Right kidney (tissue), 9 donors: ENCODE measurements at places on chromosomes 3 and 15.

GRCh38 chr3:141076797-141077571, 25.8 kb downstream of the SPSB4 start:
- DNase-seq: peak; percentile 69

DNA sequence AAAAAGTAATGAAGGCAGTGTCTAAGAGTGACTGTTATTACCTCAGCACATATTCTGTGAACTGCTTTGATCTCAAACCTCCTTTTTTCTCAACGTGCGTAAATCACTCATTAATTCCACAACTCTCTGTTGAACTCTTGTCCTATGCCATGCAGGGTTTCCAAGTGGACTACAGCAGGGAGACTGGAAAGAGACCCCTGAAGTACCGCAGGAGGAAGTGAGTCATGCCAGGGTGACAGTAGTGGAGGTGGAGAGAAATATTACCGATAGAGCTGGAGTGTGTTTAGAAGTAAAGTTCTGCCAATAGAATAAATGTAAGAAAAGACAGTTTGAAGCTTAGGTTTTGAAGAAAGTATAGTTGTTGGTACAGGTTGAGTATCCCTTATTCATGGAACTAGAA, 908.9 kb downstream of the ROBO1 start:
- no peak for DNase-seq

GRCh38 chr15:55007561-55007960, 189.2 kb downstream of the RSL24D1 start:
- no peak for DNase-seq

DNA sequence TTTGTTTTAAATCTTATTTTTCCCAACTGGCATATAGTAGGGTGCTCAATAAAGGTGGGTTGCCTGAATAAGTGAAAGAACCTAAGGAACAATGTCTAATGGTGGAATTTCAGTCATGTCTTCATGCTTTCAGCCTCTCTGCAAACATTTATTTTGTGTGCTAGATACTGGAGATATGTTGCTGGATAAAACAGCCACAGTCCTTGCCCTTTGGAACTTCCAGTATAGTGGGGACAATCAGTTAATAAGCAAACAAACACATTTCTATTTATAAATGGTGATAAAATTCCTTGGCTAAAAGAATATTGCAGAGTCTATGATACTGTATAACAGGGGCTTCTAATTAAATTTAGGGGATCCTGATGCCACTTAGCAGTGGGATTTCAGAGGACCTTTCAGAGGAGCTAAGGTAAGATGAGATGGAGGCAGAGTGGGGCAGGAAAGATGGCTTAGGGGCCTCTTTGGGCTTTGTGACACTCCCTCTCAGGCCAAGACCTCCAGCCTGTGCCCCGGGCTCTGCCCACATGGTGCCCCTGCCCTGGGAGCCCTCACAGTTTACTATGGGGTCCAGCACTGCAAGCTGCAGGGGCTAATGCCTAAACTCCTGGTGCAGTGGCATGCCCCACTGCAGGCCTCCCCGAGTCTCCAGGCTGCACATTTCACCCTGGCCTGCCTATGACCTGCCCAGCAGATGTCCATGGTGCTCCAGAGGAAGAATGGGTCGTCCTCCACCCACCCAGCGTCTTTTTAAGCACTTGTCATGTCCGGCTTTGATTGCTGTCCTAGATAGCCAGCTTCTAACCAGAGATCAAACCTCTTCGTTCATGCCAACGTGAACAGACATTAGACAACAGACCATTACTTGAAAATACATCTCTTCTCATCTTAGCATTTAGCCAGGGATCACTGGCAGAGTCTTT, 61.6 kb upstream of the PRR23C start:
- no peak for DNase-seq

DNA sequence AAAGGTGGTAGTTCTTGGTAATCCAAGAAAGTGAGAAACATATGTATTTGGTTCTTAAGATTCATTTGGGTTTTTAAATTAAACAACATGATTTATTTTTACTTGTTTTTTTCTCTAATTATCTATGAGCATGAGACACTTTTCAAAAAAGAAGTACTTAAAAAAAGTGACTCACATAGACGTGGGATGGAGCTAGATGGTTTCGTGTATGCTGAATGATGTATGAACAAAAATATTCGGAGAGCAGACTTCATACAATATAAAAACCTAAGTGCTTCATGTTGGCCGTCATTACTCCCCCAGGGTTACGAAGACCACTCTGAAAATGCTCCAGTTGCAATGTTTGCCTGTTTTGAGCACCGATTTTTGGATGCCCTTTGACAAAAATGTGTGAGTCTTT, 90.9 kb downstream of the RORA start:
- DNase-seq: no peak

- no peak for DNase-seq
Observed at GRCh38 chr3:17094551-17094950, 209.8 kb downstream of the PLCL2 start.

GRCh38 chr3:166986000-166986399, 394.1 kb downstream of the ZBBX start:
- DNase-seq: no peak

DNA sequence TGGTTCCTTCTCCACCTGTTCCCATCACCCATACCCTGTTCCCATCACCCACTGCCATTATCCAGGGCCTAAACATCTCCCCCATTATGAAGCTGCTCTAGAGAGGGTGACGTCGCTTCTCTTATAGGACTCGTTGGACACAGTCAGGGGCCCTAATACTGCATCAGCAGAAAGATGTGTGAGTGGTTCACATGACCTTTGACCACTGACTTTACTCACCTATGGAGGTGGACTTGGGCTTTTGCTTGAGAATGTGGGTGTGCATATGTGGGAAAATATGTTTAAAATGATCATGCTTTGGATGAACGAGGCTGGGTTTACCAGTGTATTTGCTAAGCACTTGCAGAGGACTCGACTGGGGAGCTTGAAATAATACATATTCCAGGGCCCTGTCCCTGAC, 26.8 kb downstream of the RBP2 start:
- no peak for DNase-seq

DNA sequence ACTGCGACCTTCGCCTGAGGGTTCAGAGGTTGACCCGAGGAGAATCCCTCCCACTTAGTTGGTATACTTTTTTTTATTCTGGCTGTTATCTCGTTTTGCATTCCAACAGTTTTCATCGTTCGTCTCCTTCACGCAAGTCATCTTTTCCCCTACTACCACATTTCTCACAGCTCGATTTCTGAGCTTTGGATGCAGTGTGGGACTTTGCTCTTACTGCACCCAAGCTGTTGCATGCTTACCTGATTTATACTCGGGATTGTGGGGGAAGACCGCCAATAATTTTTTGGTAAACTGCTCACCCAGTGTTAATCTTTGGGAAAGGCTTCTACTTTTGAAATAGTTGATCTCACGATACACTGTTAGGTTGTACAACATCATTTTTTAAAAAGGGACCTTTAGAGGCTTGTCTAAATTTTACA, 702 bp downstream of the TBC1D23 start:
- no peak for DNase-seq

DNA sequence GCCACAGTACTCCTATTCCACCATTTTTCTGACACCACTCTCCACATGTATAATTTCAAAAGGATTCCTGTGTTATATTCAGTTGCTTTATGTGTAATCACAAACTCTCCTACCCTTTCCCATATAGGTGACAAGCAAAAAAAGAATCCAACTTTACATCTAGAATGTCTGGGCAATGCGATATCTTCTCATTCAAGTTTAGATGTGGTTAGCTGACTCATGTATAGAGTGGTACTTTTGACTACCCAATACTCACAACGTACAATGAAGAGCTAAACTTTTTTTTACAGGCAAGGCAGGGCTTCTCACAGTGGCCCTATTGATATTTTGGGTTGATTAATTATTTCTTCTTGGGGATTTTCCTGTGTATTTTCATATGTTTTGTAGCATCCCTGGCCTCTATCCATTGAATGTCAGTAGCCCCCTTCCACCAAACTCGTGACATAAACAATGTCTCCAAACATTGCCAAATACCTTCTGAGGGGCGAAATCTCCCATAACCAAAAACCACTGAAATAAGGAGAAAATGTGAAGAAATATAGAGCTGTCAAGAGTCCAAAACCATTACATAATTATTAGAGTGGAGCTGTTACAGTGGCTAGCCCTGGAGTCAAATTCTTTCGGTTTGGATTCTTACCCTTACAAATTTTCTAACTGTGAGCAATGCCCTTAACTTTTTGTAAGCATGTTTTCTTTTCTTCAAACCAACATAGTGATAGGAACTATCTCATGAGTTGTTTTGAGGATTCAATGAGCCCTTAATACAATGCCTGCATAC, 342.6 kb downstream of the NSUN3 start:
- DNase-seq: no peak

DNA sequence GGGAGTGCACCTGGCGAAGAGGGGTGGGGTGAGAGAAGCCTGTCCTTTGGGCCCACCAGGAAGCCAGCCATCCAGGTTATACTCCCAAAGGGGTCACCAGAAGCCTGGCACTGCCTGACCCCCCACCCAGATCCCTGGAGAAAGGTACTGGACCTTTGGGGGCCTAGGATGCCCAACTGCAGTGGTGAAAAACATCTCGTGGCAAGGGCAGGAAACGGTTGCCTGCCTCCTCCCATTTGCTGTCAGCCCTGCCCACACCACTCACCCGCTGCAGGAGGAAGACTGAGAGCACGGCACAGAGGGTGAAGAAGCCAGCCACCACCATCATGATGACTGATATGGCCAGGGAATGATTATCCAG, 2.2 kb upstream of the ULK3 start:
- no peak for DNase-seq

DNA sequence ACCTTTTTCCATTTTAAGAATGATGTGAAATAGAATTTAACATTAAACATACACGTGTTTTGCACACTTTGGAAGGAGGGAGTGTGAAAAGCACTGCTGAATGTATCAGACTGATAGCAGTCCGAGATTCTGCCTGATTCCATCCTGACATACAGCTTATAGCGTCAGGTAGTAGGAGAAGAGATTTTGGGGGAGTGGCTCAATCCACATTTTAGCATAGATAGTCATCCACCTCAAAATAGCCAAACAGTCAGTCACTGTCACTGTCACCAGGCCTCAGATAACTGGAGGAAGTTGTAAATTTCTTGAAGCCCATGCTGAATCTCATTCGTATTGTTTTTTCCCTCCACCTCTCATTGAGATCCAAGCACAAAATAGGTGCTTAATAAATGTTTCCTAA, 35.4 kb upstream of the ARHGEF26 start:
- DNase-seq: no peak

DNA sequence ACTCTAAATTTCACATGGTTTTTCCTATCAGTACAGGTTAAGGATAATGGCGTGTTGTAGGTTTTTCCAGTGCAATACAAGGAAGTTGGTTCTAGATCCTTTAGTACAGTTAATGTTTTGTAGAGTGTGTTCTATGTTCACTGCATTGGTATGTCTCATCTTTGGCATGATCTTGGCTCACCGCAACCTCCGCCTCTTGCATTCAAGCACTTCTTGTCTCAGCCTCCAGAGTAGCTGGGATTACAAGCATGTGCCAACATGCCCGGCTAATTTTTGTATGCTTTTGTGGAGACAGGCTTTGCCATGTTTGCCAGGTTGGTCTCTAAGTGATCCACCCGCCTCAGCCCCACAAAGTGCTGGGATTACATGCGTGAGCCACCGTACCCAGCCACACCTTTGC, 30.4 kb downstream of the SNRPN start:
- no peak for DNase-seq

DNA sequence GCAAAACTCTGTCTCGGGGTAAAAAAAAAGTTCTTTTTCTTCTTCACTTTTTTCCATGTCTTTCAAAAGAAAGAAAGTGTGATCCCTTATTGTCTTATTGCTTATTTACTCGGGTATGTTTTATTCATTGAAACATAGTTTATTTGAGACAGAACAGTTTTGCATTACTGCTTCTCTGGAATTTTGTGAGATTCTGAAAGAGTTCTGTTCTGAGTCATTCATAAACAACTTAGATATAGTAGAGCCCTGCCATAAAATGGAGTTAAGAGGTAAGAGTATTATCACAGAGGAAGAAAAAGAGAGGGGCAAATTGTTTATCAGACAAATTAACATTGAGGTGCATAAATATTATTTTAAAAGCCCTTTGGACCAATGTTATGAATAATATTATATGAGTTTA, 522.2 kb downstream of the ROBO2 start:
- no peak for DNase-seq

DNA sequence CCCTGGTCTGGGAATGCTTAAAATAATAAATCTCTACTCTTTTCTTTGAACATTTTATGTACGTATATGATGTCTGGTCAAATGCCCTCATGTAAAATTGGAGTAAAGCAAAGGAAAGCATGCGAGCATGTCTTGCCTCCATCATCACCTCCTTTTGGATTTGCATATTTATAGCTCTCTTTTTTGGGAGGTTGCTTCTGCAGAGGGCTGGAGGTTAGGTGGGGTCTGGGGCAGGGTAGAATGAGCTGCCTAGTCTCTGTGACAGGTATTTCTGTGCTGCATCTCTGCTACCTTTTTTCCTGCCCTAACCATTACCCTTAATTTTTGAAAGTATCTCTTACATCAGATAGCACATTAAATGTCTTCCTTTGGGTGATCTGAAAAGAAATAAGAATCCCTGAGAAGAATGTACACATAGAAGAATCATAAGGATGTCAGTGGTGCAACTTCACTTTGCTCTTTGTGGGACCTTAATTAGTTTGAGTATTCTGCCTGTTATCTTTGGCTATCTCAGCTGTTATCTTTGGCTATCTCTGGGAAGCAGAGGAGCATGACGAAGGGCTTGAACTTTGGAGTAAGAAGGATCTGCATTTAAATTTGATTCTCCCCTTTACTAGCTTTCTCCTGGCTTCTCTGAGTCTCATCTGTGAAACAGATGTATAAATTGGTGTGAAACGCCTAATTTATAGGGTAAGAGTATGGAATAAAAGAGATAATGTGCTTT, 40.2 kb downstream of the PPM1L start:
- DNase-seq: no peak

GRCh38 chr3:85571835-85572234, 613.0 kb downstream of the CADM2 start:
- no peak for DNase-seq

DNA sequence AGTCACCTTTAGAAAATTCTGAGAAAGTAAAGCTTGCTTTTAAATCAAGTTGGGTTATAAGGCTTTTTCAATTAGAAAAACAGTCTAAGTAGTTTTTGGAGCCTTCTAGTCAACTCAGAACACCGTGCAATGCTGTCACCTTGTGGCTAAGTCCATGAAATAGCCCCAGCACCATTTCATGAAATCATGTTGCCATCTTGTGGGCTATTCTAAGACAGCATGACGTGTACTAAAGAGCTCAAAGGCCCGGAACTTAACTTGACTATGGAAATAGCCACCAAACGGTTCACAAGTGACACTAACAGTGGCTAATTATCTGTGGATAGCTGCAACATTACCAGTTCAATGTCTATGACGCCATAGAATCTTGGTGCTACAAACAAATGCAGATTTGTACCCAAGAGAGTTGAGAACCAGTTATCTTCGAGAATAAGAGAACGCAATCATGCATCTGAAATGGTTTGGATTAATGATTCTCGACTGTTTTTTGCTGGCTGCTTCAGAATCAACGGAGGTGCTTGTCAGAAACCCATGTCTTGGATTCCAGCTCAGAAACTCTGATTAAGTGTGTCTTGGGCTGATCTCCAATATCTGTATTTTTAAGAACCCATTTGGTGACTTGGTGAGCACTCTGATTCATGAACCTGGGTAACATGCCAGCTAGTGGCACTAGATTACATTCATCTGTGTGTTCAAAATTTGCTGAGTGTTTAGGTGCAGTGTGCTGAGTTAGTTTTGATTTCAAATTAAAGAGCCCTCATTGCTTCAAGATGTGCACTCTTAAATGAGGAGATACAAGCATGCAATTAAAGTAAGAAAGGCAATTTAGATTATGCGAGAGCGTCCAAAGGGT, 111.2 kb upstream of the MCTP2 start:
- peak; percentile 32 for DNase-seq
